ENCODE measurements at places on chromosomes 5 and 9.

DNA sequence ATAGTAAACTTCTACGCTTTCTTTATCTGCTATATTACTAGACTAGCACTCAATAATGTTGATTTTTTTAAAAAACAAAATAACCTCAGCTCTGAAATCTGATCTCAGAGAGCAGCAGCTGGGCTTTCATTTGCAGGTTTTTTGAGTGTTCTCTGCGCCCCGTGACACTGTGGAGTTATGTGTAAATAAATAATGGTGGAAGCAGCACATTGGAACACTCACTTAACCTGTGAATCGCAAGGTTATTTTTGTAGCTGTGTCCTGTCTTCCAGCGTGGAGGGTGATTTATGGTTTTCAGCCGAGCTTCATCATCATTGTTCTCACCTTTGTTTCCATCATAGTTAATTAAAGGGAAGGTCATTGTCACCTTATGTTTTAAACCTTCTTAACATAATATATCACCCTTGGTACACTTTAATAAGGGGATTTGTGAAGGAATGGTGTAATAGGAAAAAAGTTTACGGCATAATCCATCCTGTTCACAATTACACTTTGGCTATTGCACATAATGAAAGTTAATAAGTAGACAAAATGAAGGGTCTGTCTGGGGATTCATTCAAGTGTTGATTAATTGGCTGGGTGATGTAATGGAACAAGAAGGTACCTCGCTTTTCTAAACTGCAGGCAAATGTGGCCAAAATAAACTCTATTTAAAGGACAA is 493.3 kb upstream of the ADAMTS16 start:
- no peak for DNase-seq

DNA sequence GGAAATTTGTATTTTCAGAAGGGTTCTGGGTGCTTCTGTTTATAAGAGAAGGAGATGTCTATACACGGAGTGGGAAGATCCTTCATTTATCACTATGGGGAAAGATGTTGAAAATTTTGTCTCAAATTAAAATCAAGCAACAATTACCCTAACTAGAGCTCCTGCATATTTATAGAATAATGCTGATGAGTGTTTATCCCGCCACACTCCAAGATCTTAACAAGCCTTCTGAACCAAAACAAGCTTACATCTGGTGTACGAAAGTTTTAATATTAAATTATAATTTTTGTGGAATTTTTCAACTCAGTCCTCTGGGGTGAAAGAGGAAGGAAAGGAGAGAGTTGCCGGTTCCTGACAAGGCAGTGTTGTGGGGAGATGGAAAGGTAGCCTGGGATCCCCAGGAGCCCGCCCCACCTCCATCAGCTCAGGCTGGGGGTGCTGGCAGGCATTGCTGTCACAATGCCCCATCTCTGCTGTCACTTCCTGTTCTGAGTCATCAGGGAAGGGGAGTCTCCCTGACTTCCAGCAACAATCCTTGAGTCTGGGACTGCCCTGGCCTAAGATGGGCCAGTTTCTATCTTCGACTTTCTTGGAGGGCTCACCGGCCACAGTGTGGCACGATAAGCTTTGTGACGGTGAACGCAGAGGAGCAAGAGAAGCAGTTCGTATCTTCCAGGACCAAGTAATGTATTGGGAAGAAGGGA is 64.5 kb downstream of the ERAP1 start:
- DNase-seq = no peak

DNA sequence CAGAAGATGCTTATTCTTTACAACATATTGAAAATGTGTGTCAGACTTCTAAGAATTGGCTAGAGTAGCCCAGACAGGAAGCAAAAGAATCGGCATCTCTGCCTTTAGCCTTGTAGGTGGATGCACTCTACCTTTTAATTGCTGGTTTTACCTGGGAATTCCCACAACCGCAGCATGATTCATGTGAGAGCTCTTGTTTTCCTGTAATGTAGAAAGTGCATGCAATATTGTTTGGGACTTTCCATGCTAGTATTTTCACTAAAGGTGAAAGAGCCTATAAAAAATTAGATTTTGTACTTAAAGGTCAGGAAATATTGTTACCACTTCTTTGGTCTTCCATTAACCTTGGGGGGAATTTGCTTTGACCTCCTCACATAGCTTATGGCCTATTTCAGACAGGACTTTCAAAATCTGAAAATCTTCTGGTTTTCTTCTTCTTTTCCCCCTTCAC is 89.8 kb downstream of the NTRK2 start:
- DNase-seq = no peak

- DNase-seq = peak; percentile 46
Observed at GRCh38 chr5:160506006-160507004, 84.7 kb downstream of the PTTG1 start.

DNA sequence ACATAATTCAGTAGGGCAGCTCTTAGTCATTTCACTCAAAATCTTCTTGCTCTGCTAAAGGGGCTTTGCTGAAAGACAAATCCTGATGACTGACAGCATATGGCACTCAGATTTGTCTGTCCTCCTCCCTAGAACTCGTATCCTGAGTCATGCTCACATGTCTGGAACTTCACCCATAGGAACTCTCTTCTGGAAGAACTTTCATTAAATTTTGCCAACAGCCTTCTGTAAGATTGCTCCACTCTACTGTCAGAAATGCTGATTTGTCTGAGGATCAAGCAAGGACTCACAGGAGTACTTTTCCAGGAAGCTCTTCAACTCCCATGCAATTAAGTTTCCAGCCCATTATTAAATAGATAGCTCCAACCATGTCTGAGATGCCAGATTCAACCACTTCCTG is 59.8 kb upstream of the SNX2 start:
- no peak for DNase-seq

- DNase-seq = no peak
Observed at GRCh38 chr5:173962436-173962972, 26.5 kb upstream of the C5orf47 start.

DNA sequence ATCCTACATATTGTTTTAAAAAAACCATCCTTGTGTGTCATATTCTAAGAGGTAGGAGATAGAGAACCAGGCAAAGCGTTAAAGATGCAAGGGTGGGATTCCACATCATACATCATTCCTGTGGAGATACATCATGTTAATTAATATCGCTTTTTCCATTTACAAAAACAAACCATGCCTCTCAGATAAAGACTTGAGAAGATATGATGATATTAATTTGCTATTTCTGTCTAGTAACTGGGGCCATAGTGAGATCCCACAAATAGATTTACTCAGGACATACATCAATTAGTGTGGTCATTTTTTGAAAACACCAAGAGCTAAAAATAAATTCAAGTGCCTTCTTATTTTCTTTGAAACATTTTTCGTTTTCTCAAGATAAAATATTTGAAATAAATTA is 165.4 kb upstream of the TARS1 start:
- no peak for DNase-seq

GRCh38 chr5:172285226-172286143 is 1.9 kb upstream of the UBTD2 start:
- no peak for DNase-seq

- DNase-seq = no peak
Observed at GRCh38 chr5:129099184-129099569, 4.6 kb downstream of the ISOC1 start.

All from stimulated activated CD4-positive, alpha-beta T cell treated with anti-CD3 and anti-CD28 coated beads, Interleukin-1b, Interleukin-23, amount 100 ng/mL, for 4 hours (primary cell).